ENCODE measurements at places on chromosomes 2 and 18.

DNA sequence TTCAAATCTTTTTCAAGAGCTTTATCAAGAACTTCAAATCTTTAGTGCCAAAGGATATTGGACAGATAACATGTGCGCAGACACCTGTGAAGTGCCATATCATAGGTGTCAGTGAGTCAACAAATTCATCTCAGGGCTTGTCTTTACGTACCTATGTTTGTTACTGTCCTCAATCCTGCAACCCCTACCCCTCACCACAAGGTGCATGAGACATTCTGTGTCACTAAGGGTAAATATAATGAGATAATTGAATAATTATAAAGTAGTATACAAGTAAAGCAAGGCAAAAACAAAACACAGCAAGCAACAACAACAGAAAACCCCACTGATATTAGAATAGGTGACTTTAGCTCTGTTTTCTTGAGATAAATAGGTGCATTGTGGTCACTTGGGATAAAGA is 1495.8 kb upstream of the TMEFF2 start:
- DNase-seq = no peak

GRCh38 chr18:3305933-3306332 is 44.0 kb downstream of the MYL12B start:
- no peak for DNase-seq

GRCh38 chr2:114261366-114261765 is 181.1 kb upstream of the DPP10 start:
- no peak for DNase-seq

DNA sequence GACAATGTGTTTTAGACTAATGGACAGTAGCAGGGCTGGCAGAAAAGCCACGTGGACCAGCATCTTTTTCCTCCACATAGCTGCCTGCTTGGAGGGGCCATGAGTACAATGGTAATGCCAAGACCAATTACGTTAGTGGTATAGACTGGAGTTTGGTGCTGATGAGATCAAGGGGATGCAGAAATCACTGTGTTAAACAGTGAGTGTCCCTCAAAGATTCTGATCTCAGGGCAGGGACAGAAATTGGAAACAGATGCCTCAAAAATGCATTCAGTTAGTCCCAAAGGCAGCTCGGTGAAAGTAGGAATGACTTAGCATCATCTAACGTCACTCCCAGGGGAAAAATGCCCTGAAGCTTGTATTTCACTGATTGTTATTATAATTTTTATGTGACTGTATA is 72.4 kb downstream of the SLC16A14 start:
- DNase-seq = no peak

DNA sequence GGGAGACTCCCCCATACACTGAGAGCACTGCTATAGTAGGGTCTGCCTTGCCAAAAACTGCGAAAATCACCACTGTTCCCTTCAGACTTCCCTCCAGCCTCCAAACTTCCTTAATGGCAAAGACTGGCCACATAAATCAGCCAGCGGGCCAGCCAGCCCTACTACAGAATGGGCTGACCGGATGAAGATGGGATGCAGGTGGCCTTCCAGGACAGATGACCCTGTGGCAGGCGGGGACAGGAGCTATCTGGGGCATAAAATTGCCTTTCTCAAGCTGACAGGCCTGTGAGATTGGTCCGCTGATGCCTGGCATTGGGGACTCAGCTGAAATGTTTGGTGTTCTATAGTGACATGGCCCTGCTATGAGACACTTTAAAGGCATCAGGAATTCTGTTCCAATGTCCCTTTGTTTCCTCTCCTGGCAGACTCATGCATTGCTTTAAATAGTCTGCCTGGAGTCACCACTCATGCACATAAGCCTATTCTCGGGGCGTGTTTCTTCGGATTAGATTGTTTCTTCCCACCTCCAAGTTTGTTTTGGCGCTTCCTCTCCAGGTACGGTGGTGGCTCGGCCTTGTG is 135.9 kb downstream of the ALPK2 start:
- no peak for DNase-seq

- DNase-seq = no peak
Observed at GRCh38 chr18:23353459-23353858, 99.6 kb upstream of the RIOK3 start.

DNA sequence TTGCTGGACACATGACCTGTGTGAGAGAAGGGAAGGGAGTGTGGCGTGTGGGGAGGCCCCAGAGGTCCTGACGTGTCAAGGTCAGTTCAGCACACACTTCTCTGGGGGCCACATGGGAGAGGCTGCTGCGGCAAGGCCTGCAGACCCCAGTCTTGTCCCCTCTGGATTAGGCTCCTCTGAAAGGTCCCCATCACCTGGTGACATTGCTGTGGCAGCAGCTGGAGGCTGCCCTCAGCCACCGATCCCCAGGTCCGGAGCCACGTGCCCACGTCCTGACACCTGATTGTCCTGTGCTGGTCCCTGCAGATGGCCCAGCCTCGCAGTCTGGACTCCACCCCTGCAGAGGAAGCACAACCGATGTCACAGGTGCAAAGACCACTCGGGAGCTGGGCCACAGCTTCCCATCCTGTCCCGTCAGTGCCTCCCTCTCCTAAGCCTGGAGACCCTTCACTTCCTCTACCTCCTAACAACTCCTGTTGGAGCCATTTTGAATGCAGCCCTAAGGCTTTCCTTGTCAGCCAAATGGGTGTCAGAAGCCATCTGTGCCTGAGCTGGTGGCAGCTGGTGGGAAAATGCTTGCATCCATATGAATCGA is 12.7 kb downstream of the TMEM177 start:
- DNase-seq = no peak

GRCh38 chr2:224146356-224147160 is 107.5 kb upstream of the SERPINE2 start:
- no peak for DNase-seq

DNA sequence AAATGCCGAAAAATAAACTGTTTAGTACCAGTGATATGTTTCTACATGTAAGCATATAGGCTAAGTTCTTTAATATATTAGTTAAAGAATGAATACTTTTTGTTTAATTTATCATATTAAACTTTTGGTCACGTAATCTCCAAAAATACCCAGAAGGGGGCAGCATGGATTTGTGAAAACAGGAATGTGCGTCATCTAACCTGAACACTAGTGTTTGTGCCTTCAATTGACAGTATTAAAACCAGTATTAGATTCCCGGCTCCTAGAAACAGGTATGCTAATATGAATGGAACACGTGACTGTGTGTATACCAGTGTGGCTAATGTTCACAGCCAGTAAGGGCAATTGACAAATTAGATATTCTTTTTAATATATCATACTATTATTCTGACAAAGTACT is 51.8 kb downstream of the WDR7 start:
- DNase-seq = no peak

GRCh38 chr2:74327199-74327598 is 16.0 kb downstream of the SLC4A5 start:
- DNase-seq = no peak

GRCh38 chr2:197869501-197870111 is 65.2 kb downstream of the PLCL1 start:
- no peak for DNase-seq

- DNase-seq = no peak
Observed at GRCh38 chr2:118498943-118499342, 348.5 kb downstream of the EN1 start.

GRCh38 chr2:123364243-123364896 is 660.7 kb upstream of the CNTNAP5 start:
- DNase-seq = no peak

GRCh38 chr18:37502036-37502435 is 63.6 kb downstream of the CELF4 start:
- DNase-seq = no peak

GRCh38 chr18:63523660-63524059 is 18.5 kb upstream of the SERPINB12 start:
- no peak for DNase-seq

- DNase-seq = no peak
Observed at GRCh38 chr2:236051351-236051750, 116.8 kb downstream of the GBX2 start.

GRCh38 chr2:158975271-158975921 is 7.0 kb downstream of the TANC1 start:
- DNase-seq = no peak

- DNase-seq = no peak
Observed at GRCh38 chr2:69831354-69831905, 2.0 kb downstream of the GMCL1 start.

DNA sequence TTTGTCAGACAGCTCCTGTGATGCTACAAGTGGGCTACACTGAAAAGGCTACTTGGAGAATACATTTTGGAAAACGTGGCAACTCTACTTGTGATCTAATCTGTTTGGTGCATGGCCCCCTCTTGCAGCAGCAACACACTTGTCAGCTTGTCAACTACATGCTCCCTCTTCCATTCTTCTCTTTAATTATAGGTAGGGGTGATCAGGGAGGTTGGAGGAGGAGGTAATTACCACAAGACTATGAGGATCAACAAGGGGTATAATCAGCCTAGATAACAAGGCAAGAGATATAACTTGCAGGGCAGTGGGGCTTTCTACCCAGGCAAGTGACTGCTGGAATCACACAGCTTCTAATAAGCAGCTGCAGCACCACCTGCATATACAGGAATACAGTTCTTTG is 104.9 kb downstream of the ACVR1 start:
- no peak for DNase-seq

DNA sequence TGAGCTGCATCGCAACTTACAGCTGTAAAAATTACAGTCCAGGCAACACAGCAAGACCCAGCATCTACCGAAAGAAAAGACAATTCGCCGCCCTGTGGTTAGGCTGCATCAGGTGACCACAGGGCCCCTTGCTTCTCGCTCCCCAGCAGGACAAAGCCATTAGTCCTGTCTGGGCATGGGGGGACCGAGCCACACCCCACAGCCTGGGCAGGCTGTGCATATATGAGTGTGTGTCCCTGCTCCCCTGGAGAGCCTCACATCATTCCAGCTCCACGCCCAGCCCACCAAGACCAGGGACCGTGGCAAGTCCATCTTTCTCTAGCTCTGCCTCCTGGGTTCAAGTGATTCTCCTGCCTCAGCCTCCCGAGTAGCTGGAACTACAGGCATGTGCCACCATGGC is 33.9 kb downstream of the SNORC start:
- DNase-seq = no peak

- DNase-seq = no peak
Observed at GRCh38 chr18:199768-200167, 41.4 kb downstream of the USP14 start.

- DNase-seq = no peak
Observed at GRCh38 chr2:236663287-236664101, 93.9 kb downstream of the ACKR3 start.

DNA sequence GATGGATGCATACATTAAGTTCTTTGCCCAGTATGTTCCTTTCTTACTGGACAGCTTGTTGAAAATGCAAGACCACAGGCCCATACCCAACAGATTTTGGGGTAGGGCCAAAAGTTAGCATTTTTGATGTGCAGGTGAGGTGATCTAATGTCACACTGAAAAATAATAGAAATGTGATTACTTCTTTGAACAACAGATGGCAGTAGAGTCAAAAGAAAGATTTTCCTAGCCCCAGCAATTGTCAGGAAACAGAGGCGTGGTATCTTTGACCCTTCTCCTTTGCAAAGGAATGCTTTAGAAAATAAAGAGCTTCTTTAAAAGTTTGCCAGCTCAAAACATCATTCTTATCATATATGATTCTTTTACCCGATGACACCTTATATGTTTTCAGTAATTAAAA is 343.6 kb upstream of the SYT4 start:
- no peak for DNase-seq

DNA sequence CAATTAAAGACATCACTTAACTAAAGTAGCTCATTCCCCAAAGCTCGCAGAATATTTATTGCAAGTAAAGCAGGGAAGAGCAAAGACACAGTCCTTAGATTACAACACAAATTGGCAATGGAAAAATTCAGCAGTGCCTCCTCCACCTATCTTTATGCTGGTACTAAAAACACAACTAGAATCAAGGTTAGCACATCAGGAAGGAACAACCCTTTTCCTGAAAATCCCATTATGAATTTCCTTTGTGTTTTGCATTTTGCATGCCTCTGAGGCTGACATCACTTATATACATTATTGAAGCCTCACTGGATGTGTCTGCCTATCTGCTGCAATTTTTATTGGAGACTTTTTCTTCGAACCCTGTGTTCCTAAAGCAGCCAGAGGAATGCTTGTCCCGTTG is 193.8 kb upstream of the STK17B start:
- DNase-seq = no peak

DNA sequence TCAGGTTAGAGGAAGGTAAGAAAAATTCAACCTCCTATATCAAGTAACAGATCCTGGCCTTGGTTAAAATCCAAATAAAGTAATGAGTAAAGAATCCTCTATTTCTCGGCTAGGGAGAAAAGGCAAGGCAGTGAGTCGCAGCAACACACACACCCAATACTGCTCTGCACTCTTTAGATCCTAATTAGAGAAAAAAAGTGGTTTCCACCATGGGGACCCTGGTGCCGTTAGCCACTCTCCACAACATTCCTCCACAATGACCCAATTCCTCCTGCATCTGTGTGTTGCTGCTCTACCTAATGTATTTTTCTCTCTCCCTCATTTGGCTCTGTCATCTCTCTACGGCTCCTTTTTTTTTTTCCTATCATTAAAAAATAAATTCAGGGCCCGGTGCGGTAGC is 462.7 kb downstream of the METTL4 start:
- DNase-seq = no peak

DNA sequence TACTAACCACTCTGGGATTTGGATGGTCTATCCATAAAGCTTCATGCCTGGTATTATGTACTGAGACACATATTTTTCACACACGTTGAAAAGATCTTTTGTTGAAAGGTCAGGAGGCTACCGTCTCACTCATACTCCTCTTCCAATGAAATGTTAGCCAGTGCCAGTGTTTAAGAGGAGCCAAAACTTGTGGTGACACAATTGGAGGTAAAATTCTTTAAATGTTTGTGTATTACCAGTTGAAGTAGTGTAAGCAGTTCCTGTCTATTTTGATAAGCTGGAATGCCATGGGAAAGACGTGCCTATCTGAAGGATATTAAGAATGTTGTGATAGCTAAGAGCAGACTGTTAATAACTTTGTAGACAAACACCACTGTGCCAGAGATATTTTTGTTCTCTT is 32.1 kb downstream of the MARCHF7 start:
- no peak for DNase-seq

DNA sequence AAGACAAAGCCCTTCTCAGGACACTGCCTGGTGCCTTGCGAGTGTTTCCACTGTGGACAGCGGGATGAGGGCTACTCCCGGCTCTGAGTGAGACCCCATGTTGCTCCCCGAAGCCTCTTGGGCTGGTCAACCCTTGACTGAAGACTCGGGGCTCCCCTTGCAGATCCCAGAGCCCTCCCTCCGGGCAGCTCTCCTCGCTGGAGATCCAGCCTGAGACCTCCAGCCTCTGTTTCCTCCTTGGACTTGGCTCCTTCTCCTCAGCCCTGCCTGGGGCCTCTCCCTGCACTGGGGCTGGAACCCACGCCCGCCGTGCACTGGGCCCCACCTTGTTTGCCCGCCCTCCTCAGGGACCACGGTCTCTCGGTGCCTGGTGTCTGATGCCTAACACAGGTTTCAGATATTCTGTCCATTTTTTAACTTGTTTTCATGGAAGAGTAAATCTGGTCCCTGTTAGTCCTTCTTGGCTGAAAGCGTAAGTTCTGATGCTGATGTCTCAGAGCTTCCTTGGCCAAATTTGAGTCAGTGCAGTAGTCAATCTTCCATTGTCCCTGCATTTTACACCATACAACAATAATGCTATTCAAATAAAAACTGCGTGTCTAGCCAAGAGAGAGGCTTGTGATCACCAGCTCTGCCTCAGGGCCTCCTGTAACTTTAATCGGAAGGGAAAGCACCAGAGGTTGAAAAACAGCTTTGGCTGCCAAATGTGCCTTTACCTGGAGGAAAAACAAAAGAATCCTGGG is 139.3 kb upstream of the CTDP1 start:
- no peak for DNase-seq

All from cerebellar nuclear complex (tissue), 1 donor.